Regular cardiac myocyte (primary cell): ENCODE measurements at places on chromosomes 4 and X. TPM values are rescaled to one million over a fixed set of nuclear protein-coding genes. Genes with fewer than 3 reads are reported as not detected.

TMEM175 gene
- 7.6 and 10.9 TPM in 2 replicates for total RNA-seq

SRPX2 gene
- 57.9 and 171 TPM in 2 replicates for total RNA-seq

ACOT9 gene
- total RNA-seq = 36.1 and 62.3 TPM in 2 replicates

CEP44 gene
- 19.6 and 21.1 TPM in 2 replicates for total RNA-seq

CLDN2 gene
- under 0.01 TPM in 2 replicates for total RNA-seq

FABP2 gene
- under 0.01 TPM in 1 of 2 replicates, not detected in the other for total RNA-seq

FAM9C gene
- not detected in 2 replicates for total RNA-seq

GRPR gene
- total RNA-seq = 0.58 TPM in 1 of 2 replicates, not detected in the other

COL25A1 gene
- 0.19 and 2.0 TPM in 2 replicates for total RNA-seq

RHOXF2B gene
- total RNA-seq = not detected in 2 replicates

EDA2R gene
- total RNA-seq = 8.8 and 14.9 TPM in 2 replicates

CEP135 gene
- total RNA-seq = 7.3 and 9.2 TPM in 2 replicates

STATH gene
- total RNA-seq = not detected in 2 replicates

PNMA3 gene
- under 0.01 and 0.28 TPM in 2 replicates for total RNA-seq

PRR32 gene
- total RNA-seq = not detected in 2 replicates

SMS gene
- 199 and 408 TPM in 2 replicates for total RNA-seq

CLIC2 gene
- under 0.01 and 0.85 TPM in 2 replicates for total RNA-seq

GLRA3 gene
- not detected in 2 replicates for total RNA-seq

IL2 gene
- not detected in 2 replicates for total RNA-seq

TCEAL6 gene
- not detected in 2 replicates for total RNA-seq

ATP2B3 gene
- not detected in 2 replicates for total RNA-seq

SYNPO2 gene
- 13.6 and 83.4 TPM in 2 replicates for total RNA-seq

BMP2K gene
- 39.7 and 49.6 TPM in 2 replicates for total RNA-seq

S100G gene
- total RNA-seq = not detected in 2 replicates

IL13RA2 gene
- total RNA-seq = 0.38 and 1.1 TPM in 2 replicates

FRMPD4 gene
- total RNA-seq = 2.1 and 6.2 TPM in 2 replicates

NMU gene
- 0.19 TPM in 1 of 2 replicates, not detected in the other for total RNA-seq

POF1B gene
- under 0.01 TPM in 2 replicates for total RNA-seq

ZCCHC12 gene
- total RNA-seq = under 0.01 TPM in 1 of 2 replicates, not detected in the other

HPGD gene
- 0.19 and 0.28 TPM in 2 replicates for total RNA-seq

INTU gene
- total RNA-seq = 3.1 and 11.8 TPM in 2 replicates

SMARCA1 gene
- 47.9 and 64.0 TPM in 2 replicates for total RNA-seq

STEEP1 gene
- 39.2 and 44.1 TPM in 2 replicates for total RNA-seq

ARMCX4 gene
- 5.4 and 6.8 TPM in 2 replicates for total RNA-seq

ARSJ gene
- total RNA-seq = 51.3 and 65.8 TPM in 2 replicates

MGST2 gene
- total RNA-seq = 12.8 and 24.2 TPM in 2 replicates

GPC4 gene
- total RNA-seq = 0.38 and 0.85 TPM in 2 replicates

PAK3 gene
- total RNA-seq = 1.7 and 4.0 TPM in 2 replicates

CDKN2AIP gene
- total RNA-seq = 16.3 and 16.6 TPM in 2 replicates
